WTC11 (cell line): ENCODE measurements at places on chromosomes 11 and 22. TPM values are rescaled to one million over a fixed set of nuclear protein-coding genes. Genes with fewer than 3 reads are reported as not detected.

Gene PDE2A
- total RNA-seq = 3.7 to 5.0 TPM (median 4.9 TPM) in 3 replicates

Gene MMP3
- total RNA-seq = not detected in 3 replicates

- no peak for DNase-seq
These were observed 3.4 kb downstream of the CCND1 start for GRCh38 chr11:69644071-69644961.

- no peak for DNase-seq
These were observed 204.1 kb downstream of the INSC start for GRCh38 chr11:15318814-15319213.

DNA sequence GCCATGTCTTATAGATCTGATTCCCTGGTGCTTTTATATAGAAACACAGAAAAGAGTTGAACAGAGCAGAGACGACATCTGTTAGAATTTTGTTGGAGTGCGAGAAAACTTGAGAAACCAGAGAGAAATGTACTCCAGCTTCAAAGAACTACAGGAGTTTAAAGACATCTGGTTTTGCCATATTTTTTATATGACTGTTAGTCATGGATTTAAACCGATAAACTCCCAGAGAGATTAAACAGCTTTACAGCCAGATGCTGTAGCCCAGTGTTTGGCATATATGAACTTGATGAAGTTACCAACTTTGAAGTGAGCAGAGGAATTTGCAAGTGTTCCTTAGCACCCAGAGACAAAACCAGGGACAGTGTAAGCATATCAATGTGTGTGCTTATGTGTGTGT is 1083.1 kb downstream of the LRRC4C start:
- no peak for DNase-seq

DNA sequence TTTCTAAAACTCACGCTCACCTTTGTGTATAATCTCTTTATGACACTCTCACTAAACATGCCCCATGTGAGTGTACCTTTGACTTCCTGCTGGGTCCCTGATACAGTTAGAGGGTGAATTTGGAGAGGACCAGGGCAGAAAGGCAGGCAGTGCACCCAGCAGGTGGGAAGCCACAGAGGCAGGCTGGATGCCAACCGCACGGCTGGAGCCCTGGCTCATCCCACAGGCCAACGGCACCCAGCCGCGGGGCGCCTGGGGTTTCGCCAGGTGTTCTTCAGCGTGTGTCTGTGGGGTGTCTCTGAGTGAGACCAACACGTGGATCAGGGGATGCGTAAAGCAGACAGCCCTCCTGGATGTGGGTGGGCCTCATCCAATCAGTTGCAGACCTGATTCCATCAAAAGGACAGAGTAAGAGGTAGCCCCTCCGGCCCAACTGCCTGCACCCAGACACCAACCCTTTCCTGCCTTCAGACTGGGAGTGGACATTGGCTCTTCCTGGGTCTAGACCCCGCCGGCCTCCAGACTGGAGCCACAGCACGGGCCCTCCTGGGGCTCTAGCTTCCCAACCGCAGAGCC is 51.6 kb downstream of the DHCR7 start:
- DNase-seq = no peak

Gene C11orf91
- total RNA-seq = 0.22 TPM in 1 of 3 replicates, not detected in the others
